ENCODE measurements at places on chromosomes 4 and X. TPM values are rescaled to one million over a fixed set of nuclear protein-coding genes. Genes with fewer than 3 reads are reported as not detected.

RIBC1 gene
- 0.74 TPM for total RNA-seq

STOX2 gene
- total RNA-seq, result 3.4 TPM

SMR3B gene
- total RNA-seq, result not detected

FMR1NB gene
- total RNA-seq, result not detected

AREG gene
- not detected for total RNA-seq

ZMAT1 gene
- 0.09 TPM for total RNA-seq

KLF8 gene
- 0.71 TPM for total RNA-seq

LETM1 gene
- 88.7 TPM for total RNA-seq

RTL9 gene
- total RNA-seq, result 0.14 TPM

FRG2 gene
- not detected for total RNA-seq

GCNA gene
- 1.5 TPM for total RNA-seq

TRIM61 gene
- total RNA-seq, result 2.1 TPM

LNX1 gene
- total RNA-seq, result 1.7 TPM

TMEM154 gene
- total RNA-seq, result 2.3 TPM

MAGEB17 gene
- total RNA-seq, result not detected

ANKRD17 gene
- 35.0 TPM for total RNA-seq

STAP1 gene
- not detected for total RNA-seq

MAGIX gene
- 1.4 TPM for total RNA-seq

SMIM10 gene
- total RNA-seq, result 7.8 TPM

UCHL1 gene
- total RNA-seq, result 500 TPM

MAGEA4 gene
- not detected for total RNA-seq

PABPC1L2A gene
- total RNA-seq, result not detected

CXCL11 gene
- total RNA-seq, result 0.14 TPM

ODAPH gene
- not detected for total RNA-seq

AKAP4 gene
- total RNA-seq, result not detected

PDE6B gene
- 1.3 TPM for total RNA-seq

P2RY4 gene
- total RNA-seq, result 0.18 TPM

MXD4 gene
- total RNA-seq, result 43.6 TPM

PHEX gene
- 0.46 TPM for total RNA-seq

HS6ST2 gene
- total RNA-seq, result 0.14 TPM

MRPL1 gene
- total RNA-seq, result 25.6 TPM

SHROOM4 gene
- total RNA-seq, result 0.28 TPM

SUPT20HL2 gene
- total RNA-seq, result 0.14 TPM

ZNF280C gene
- 2.6 TPM for total RNA-seq

ATG4A gene
- 10.2 TPM for total RNA-seq

PNMA6F gene
- total RNA-seq, result not detected

HSD17B13 gene
- 0.18 TPM for total RNA-seq

GALNT7 gene
- total RNA-seq, result 18.1 TPM

ARHGEF38 gene
- total RNA-seq, result not detected

IL2RG gene
- total RNA-seq, result not detected

TXK gene
- not detected for total RNA-seq

FATE1 gene
- not detected for total RNA-seq

CLTRN gene
- total RNA-seq, result 0.28 TPM

NUDT11 gene
- total RNA-seq, result 17.7 TPM

ANXA3 gene
- 17.1 TPM for total RNA-seq

PDZD4 gene
- total RNA-seq, result 0.14 TPM

CFAP99 gene
- total RNA-seq, result 0.18 TPM

MAGEA12 gene
- total RNA-seq, result under 0.01 TPM

ADH4 gene
- not detected for total RNA-seq
